ENCODE measurements at places on chromosomes 6 and 20.

DNA sequence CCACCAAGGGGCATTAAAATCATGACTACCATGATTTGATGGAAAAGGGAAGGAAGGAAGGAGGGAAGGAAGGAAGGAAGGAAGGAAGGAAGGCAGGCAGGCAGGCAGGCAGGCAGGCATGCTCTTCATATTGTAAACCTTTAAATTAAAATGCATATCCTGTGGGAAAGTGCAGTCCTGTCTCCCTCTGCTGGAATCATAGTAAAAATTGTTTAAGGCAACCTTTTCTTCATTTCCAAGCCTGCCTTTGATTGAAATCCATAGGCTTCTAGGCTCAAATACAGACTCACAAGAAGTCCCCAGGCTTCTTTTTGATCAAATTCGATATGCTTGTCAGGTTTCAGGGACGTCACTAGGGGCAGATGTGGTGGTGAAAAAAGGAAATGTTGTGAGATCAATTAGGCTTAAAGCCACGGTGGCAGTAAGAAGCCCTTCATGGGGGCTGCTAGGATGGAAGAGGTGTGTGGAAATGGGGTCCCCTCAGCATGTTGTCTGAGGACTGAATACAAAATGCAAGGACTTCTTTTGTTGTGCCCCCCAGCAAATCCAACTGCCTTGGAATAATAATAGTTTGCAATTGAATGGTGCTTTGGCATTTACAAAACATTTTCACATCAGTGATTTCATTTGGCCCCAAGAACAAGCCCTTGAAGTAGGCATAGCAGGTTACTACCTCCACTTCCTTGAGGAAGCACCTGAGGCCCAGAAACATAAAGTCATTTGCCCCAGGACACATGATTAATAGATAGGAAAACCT, 25.6 kb upstream of the GABRR1 start:
- DNase-seq, result no peak

DNA sequence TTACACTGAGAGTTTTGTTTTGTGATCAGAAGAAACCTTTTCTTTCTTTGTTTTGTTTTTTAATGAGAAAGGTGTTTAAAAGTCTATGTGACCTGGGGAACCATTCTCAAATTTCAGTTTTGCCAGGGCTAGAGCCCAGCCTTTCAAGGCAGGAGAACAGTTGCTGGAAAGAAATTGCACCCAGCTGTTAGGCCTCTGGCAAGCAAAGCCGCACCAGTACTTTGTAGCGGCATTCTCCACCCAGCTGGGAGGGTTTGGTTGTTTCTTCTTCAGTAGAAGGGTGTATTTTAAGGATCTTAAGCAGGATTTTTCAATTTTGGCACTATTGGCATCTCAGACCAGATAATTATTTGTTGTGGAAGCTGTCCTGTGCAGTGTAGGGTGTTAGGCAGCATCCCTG, 16.6 kb upstream of the MAPK13 start:
- no peak for DNase-seq

DNA sequence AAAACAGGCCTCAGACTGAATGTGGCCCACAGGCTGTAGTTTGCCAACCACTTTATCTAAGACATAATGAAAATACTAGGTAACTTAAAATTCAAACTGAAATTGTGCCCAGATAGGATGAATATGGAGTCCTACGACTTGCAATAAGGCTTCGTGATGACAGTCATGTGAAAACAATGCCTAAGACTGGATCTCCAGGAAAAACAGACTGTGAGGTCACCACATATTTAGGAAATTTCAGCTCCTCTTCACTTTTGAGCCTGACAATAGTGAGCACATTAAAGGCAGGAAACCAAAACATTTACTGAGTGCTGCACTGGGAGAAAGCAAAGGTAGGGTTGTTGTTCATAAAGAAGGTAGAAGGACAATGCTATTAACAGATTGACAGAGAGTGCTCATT, 50.0 kb downstream of the RTN4IP1 start:
- no peak for DNase-seq

DNA sequence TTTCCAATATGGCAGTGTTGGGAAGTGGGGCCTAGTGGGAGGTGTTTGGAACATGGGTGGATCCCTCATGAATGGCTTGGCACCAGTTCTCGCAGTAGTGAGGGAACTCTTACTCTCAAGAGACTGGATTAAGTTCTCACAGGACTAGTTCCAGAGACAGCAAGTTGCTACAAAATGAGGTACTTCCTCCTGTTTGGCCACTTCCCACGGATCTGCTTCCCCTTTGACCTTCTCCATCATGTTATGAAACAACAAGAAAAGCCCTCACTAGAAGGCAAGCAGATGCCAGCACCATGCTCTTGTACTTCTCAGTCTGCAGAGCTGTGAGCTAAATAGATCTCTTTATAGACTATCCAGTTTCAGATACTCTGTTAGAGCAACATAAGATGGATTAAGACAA, 3.1 kb downstream of the RSPH3 start:
- DNase-seq, result no peak

DNA sequence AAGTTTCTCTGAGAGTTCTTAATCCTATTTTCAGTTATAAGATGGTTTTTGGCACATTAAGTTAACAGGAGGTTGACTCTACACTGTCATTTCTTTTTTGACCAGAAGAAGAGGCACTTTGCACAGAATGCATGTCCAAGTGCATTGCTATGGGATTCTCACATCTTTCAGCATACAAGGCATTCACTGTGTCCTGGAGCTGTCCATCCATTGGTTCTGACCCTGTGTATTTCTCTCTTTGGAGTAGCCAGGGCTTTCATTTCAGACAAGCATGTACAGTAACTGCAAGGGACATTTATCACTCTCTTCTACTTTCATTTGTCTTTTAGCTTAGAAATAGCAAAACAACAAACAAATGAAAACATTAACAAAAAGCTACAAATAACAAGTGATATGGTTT, 275.1 kb upstream of the IMPG1 start:
- DNase-seq, result no peak

- no peak for DNase-seq
These were observed 227.4 kb upstream of the PLN start for GRCh38 chr6:118320652-118321051.

DNA sequence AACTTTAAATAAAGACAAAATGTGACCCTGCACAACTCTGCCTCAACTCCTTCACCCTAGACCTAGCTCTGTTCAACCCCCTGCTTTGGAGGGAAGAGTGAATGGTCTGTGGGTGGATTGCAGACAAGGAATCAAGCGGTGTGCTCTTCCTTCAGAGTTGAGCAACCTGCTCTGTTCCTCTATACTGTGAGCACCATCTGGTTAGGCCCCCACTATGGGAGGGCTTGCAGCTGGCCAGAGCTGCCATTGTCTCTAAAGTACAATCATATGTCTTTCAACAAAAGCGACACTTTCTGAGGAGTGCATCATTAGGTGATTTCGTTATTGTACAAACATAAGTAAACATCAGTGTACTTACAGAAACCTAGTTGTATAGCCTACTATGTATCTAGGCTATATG, 406.1 kb upstream of the MARCKS start:
- DNase-seq, result no peak

GRCh38 chr20:45279992-45280391, 25.6 kb upstream of the SLPI start:
- DNase-seq, result no peak

GRCh38 chr6:150466196-150466595, 97.4 kb downstream of the IYD start:
- DNase-seq, result no peak

DNA sequence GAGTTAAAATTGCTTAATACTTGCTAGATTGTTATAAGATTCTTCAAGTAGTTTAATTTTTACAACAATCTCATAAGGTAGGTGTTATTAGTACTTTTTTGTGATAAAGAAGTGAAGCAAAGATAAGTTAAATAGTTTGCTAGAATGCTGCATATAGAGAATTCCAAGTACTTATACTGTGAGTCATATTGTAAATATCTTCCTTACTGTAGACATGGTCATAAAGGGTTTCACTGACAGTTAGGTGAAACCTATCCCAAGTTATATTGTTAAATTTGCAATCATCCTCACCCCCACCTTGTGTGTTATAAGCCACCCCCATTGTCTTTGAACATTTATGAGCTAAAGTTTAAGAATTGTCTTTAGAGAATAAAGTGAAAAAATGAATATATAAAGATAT, 142.0 kb downstream of the FAM83B start:
- no peak for DNase-seq

DNA sequence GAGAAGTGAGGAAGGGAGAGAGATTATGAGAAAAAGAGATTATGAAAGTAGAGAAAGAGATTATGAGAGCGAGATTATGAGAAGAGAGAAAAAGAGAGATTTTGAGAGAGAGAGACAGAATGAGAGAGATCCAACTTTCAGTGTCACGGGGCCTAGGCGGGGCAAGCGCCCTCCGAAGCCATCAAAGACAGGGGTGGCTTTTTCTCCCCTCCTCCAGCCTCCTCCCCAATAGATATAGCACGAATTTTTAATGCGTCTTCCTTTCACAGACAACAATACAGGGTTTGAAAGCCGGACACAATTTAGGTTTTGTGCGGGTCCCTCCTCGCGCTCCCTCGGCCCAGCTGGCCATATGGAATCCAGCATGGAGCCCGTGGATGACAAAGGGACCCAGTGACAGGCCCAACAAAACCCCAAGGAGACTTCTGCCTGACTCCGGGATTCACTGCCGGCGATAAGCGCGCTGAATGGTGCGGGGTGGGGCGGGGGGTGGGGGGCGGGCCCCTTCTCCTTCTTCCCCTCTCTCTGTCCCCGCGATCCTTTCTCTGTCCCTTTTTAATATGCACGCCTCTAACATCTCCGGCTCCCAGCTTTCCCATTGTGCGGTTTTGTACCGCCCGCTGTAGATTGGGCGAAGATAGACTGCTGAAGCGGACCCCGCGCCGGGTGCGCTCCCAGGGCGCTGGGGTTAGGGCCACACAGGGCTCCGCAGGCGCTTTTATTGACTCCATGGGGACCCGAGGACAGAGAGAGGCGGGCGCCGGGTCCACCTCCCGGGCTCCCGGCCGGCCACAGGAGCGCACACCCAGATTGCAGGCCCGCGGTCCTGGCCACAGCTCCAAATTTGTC, 5.4 kb downstream of the NKX2-2 start:
- no peak for DNase-seq

- DNase-seq, result no peak
These were observed 7.0 kb downstream of the KIAA1755 start for GRCh38 chr20:38253571-38253970.

GRCh38 chr6:38943964-38944363, 104.6 kb upstream of the GLP1R start:
- DNase-seq, result no peak

DNA sequence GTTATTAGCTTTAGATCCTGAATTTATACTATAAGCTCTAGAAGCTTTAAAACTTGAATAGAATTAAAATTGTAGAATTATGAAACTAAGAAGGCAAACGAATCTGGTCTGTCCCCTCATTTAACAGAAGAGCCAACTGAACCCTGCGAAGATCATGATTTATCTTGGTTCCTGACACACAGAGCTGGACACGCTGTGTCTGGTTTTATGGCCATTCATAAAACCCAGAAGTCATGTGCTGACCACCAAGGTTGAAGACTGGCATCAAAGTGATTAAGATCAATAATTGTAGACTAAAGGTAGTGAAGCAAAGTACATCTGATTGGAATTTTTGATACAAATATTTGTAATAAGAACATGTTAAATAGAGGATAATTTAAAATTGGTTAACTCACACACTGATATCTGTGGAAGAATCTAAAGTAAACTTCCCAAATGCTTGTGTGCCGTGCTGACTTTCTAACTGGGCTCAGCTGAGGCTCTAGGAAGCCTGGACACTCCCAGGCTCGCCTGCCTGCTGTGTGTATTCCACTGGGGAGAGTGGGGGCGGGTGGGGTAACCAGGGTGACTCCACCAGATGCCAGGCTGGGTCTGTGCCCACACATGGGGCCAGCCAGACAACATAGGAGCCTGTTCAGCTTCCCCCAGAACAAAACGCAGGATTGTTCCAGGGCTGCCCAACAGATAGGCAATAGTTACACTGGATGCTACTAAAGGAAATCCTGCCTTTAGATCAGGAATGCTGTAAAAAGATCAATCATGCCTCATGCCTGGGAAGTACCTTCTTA, 42.1 kb upstream of the SLC22A3 start:
- DNase-seq, result no peak

DNA sequence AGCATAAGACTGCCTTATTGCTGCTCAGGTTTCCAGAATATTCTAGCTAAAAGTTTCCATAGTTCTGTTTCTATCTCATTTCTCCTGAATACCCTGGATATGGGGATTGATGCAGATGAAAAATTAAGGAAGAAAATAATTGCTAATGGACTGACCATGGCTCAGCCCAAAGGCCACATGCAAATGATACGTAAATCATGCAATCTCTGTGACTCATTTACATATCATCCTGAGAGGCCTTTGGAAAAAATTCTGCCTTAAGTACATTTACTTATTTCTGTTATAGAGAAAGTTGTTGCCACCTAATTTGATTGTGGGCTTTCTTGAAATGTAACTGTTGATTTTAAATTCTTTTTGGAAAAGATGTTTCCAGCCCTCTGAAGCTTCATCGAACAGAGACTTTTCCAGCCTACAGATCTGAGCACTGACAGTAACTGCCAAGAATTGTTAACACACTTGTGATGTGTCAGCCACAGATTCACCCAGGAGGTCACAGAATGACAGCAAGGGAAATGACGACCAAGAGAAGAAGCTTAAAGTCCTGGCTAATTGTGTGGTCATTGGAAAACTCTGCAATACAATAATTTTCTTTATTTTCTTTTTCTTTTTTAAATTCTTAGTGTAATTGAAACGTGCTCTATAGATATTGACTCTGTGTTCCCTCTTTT, 174.8 kb downstream of the DOK5 start:
- DNase-seq, result no peak

GRCh38 chr20:22675341-22675740, 91.0 kb upstream of the FOXA2 start:
- no peak for DNase-seq

GRCh38 chr6:108895571-108895970, 47.3 kb downstream of the ARMC2 start:
- DNase-seq, result no peak

GRCh38 chr6:7636151-7636550, 46.2 kb downstream of the SNRNP48 start:
- no peak for DNase-seq

DNA sequence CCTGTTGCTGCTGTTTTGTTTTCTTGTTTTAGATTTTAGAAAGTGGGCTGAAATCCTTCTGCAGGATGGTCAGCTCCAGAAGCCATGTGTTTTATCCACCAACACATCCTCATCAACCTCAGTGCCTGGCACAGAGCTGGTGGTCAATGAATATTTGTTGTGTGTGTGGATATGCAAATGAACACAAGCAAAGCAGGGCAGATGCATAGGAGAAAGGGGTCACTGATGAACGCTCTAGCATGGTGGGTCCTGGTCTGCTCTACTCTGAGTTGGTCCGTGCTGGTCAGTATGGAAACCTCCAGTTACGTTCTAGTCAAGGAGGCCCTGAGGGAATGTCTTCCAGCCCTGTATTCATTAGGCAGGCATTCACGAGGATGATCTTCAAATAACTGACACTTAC, 682.5 kb downstream of the QKI start:
- DNase-seq, result no peak

- no peak for DNase-seq
These were observed 77.6 kb upstream of the RGS17 start for GRCh38 chr6:153208706-153209105.

DNA sequence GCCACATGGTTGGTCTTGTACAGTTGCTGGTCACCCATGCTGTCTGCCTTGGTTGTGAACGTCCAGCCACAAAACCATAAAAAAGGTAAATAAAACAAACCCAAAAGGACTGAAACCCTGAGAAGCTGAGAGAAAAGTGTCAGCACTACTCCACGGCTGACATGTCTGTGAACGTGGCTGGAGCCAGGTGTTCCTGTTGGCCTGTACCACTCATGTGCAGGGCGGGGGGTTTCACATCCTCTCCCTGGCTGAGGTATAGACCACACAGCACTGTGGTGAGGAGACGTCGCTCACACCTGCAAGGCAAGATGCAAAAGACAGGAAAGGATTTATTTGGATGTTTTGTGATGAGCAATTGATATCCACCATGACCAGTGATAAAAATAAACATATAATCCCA, 51.9 kb upstream of the MRPS10 start:
- no peak for DNase-seq
